IMR-90 (cell line): ENCODE measurements at places on chromosomes 2 and 18. TPM values are rescaled to one million over a fixed set of nuclear protein-coding genes. Genes with fewer than 3 reads are reported as not detected.

Gene BMP10
- not detected in 2 replicates for polyA plus RNA-seq

Gene LIMS1
- 51.8 and 59.1 TPM in 2 replicates for polyA plus RNA-seq

Gene GCG
- not detected in 2 replicates for polyA plus RNA-seq

DNA sequence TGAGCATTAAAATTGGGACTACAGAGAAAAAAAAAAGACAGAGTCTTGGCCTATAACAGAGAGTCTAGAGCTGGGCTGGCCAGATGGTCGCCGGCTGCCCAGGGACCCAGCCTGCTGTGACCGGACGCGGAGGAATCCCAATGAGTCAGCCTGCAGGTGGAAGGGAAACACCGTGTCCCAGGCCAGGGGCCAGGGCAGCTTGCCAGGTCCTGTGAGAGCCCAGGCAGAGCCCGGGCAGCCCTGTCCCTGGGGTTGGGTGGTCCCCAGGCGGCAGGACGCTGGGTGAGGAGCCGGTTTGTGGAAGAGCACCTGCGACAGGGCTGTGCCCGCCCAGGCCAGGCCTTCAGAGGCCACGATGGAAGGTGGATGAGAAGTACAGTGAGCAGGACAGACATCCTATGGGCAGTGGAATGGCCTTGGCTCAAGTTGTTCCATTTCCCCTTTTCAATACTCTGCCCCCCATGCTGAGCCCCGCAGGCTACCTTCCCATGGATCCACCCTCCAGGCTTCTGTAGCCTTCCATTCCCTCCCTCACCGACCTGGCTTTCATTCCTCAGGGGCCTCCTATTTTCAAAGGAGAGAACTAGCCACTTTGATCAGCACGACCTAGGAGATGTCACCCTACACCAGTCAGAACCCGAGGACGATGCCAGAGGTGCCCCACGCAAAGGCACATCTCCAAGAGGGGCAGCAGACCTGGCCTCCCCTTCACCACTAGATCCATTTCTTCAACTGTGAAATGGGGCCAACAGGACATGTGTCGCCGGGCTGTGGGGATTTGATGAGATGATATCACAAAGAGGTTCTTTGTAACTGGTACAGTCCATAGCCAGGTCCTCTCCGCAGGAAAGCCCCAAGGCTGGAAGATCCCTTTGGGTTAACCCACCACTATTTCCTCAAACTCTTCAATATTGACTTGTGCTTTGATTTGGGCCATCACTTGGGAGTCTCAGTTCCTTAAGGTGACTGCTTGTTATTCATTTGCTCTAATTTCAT lies 87.5 kb downstream of the POLR1A start:
- DNase-seq, result peak; percentile 47
